ENCODE measurements at places on chromosomes 1 and 21.
A peak's percentile ranks its signal among the peaks of the same experiment; 100 is the strongest.

DNA sequence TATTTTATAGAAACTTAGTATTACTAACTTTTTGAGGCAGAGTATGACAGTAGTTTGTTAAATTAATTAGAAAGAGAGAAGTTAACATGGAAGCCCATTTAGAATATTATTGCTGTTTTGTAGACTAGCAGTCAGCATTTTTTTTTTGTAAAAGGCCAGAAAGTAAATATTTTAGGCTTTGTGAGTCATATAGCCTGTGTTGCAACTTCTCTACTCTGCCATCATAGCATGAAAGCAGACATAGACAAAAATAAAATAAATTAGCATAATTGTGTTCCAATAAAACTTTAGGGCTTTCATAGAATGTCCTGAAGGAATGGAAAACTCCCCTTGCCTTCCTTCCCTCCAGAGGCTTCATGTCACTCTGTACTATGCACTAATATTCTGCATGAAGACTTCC is 12.3 kb upstream of the RGS4 start:
- DNase-seq: no peak

DNA sequence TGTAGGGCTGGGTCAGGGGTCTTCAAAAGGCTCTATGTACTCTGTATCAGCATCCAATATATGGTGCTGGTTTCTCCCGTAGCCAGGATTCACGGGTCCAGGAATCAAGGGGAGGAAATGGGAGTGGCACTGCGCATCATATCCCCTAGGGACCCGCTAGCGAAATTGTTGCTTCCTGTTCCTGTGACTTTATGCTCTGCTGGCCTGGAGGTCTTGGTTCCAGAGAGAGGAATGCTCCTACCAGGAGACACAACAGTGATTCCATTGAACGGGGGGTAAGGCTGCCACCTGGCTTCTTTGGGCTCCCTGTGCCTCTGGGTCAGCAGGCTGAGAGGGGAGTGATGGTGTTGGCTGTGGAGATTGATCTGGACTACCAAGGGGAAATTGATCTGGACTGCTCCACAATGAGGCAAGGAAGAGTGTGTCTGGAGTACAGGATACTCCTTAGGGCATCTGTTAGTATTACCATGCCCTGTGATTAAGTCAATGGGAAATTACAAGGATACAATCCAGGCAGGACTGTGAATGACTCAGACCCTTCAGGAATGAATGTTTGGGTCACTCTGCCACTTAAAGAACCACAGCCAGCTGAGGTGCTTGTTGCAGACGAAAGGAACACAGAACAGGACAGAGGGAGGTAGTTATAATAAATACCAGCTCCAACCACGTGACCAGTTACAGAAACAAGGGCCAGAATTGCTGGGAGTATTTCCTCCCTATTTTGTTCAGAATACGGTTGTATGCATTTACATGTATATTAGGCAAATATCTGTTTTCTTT is 10.2 kb downstream of the SPSB1 start:
- peak; percentile 43 for DNase-seq

GRCh38 chr1:18230840-18231239 is 123.2 kb downstream of the IGSF21 start:
- DNase-seq: no peak

DNA sequence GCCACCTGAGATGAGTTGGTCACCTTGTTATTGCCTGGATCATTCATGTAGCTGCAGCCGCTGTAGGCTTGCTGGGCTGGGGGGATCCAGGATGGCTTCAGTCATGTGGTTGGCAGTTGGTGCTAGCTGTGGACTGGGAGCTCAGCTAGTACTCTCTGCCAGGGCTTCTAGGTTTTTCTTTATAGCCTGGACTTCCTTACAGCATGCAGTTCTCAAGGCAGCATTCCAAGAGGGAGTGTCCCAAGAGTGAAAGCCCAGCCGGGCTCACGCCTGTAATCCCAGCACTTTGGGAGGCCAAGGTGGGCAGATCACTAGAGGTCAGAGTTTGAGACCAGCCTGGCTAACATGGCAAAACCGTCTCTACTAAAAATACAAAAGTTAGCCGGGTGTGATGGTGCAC is 23.7 kb upstream of the ACTL8 start:
- no peak for DNase-seq

Data from trophoblast cell (in vitro differentiated cells and primary cell).